Thoracic aorta (tissue), 2 donors: ENCODE measurements at places on chromosomes 1 and 21. TPM values are rescaled to one million over a fixed set of nuclear protein-coding genes. Genes with fewer than 3 reads are reported as not detected.

DNA sequence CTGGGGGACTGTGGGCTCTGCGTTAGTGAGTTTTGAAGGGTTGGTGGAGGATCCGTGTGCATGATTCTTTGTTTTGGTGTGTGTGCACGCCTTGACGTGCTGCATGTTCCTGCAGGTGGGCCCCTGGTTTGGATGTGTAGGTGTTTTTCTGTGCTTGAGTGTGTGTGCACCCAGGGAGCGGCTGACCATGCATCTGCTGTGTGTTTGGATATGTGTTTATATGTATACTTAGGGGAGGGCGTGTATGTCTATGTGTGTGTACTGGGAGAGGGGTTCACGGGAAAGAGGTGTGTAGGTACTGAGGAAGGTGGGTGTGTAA lies 1.1 kb downstream of the VANGL2 start:
- H3K36me3 ChIP-seq, result no peaks in the 10 kb centered on the region
- no peak overlapping the region for H3K27ac ChIP-seq
- H3K27me3 ChIP-seq, result no peaks in the 10 kb centered on the region
- no peak overlapping the region for H3K4me3 ChIP-seq

The OR2L8 gene
- total RNA-seq, result not detected

The WLS gene
- total RNA-seq, result 80.1 TPM

- H3K36me3 ChIP-seq, result no peaks in the 10 kb centered on the region
- DNase-seq, result no peak
- H3K4me3 ChIP-seq, result no peak overlapping the region
- no peaks in the 10 kb centered on the region for H3K27me3 ChIP-seq
These were observed 75.3 kb downstream of the ROR1 start for GRCh38 chr1:63849149-63849548.
